CD8-positive, alpha-beta T cell (primary cell): ENCODE measurements at places on chromosomes 3 and 15.

DNA sequence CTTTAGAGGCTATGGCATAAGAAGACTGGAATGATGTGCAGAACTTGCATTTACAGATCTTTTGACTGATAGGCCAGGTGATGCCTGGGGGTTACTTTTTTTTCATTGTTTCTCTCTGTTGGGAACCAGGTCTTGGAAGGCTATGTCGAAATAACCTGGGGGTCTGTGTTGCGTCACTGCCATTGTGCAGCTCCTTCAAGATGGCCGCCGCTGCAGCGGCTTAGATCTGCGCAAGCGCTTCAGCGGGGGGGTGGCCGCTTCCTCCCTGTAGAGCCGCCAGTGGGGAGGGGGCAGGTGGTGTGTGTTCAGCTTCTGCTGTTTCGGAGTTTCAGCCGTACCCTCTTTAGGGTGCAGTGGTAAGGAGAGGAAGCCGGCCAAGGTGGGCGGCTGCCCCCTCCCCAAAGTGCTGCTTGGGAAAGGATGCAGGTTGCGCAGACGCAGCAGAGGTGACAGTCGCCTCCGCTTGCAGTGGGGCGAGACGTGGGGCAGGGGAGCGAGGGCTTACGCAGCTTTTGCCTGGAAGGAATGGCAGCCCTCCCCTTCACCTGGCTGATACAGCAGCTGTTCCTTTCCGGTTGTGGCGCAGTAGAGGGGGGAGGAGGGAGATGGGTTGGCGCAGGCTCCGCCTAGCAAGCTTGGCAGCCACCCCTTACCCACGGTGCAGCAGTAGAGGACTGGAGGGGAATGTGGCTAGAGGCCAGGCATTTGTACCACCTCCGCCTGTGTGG lies 1.5 kb downstream of the SNRPN start:
- peak; percentile 83 for DNase-seq

- no peak for DNase-seq
Observed at GRCh38 chr3:149313542-149313941, 19.9 kb downstream of the TM4SF18 start.

DNA sequence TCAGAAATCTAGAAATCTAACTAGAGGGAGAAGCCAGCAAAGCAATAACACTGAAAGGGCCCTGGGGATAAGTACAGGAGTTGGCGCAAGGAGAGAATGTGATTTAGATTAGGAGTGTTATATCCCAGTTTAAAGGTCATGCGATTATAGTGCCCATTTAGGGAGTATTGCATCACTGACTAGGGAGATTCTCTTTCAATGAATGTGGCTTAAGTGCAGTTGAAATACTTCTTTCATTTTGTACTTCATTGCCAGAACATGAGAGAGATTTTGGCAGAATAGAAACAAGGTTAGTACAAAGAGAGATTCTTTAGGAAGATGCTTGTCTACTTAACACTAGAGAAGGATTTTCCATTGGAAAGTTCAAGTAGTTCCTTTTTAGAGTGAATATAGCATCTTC lies 13.9 kb downstream of the ROBO2 start:
- DNase-seq = no peak

DNA sequence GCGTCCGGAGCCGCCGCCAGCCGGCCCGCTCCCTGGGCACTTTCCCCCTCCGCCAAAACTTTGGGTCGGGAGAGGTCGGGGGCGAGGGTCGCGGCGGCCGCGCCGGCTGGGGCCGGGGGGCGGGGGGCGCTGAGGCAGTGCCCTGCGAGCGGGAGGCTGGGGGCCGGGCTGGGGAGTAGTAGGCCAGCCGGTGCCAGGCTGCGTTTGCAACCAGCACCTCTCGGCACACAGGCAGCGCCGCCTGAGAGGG lies 452 bp downstream of the BBX start:
- no peak for DNase-seq

DNA sequence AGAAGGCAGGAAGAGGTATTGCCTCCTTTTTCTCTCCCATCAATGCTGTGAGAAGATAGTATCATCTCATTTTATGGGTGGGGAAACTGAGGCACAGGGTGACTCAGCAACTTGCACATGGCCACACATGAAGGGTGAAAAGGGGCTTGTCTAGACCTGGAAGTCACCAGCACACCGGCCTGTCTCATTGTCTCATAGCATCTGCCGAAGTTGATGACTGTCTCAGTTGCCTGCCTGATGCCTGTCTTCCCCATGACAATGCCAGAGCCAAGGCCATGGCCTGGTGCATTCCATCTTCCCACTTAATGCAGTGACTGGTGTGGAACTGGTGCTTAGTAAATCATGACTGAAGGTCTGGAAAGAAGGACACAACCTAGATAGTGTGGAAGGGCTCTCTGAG lies 27.9 kb upstream of the PRR23E start:
- DNase-seq = no peak

GRCh38 chr15:81886080-81886479 lies 159.7 kb downstream of the MEX3B start:
- DNase-seq = no peak

- no peak for DNase-seq
Observed at GRCh38 chr15:71810256-71811035, at the start of gene NR2E3. Gene NR2E3, plus strand, starts transcription at chr15:71810554. Its CDS starts 190 bp downstream, at chr15:71810744.

DNA sequence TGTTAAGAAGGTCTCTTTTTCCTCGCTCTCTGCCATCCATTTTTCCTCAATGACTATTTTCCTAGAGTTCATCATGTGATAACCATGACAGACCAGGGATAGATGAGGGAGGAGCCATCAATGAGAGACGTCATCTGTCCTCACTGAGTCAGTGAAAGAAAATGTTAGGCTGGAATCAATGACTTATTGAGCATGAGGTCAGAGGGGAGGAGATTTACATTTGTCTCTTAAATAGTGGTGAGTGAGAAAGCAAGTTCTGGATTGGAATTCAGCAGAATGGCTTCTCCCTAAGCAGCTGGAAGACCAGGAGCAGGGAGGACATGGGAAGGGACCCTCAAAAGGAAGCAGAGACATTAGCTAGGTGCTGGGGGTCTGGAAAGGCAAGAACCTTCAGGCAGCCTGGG lies 28.2 kb upstream of the USP3 start:
- DNase-seq = no peak

- DNase-seq = no peak
Observed at GRCh38 chr15:69555080-69555479, 102.5 kb downstream of the RPLP1 start.

- DNase-seq = no peak
Observed at GRCh38 chr3:20503394-20504082, 317.5 kb upstream of the SGO1 start.

DNA sequence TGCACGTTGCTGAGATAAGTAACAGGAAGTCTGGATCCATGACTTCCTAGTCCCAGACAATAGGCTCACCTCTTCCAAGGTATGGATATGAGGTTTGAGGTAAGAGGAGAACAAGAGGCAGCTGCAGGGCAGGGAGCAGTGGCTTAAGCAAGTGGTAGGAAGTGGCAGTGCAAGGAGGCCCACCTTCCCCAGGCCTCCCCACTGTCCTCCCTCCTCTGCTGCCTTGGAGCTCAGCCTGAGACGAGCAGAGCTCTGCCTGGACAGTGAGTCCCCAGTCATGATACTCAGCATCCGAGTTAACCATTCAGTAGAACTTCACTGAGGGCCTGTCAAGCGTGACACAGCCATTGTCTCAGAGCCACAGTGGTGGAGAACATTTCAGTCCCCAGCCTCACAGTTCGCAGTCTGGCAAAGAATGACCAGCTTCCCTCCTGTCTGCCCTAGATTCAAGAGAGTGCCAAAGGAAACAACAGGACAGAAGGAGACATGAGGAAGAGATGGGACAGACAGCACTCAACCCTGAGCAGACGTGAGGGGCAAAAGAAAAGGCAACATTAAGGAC lies 41.4 kb upstream of the BOC start:
- DNase-seq = no peak

DNA sequence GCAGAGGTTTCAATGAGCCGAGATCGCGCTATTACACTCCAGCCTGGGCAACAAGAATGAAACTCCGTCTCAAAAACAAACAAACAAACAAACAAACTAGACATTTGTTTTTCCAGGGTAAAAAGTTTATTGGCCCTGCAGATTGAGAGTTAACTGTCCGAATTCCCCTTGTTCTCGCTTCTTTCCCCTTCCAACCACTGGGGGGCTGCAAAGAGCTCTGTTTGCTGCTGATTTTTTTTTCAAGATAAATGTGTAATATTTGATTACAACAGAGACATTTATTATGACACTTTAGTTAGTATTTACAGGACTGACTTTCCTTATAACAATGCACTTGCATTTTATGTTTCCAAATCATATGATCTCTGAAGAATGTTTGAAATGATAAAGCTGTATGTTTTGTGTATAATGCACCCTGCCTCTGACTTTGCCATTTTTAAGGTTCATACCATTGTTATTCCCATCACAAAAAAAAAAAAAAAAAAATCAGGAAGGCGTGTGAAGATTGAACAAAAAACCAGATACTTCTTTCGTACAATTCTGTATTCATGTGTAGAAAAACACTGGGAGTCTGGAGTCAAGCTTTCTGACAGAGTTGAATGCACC lies 2.8 kb downstream of the CLSTN2 start:
- DNase-seq = no peak

GRCh38 chr3:108410531-108410984 lies 99.8 kb downstream of the MYH15 start:
- DNase-seq = no peak

DNA sequence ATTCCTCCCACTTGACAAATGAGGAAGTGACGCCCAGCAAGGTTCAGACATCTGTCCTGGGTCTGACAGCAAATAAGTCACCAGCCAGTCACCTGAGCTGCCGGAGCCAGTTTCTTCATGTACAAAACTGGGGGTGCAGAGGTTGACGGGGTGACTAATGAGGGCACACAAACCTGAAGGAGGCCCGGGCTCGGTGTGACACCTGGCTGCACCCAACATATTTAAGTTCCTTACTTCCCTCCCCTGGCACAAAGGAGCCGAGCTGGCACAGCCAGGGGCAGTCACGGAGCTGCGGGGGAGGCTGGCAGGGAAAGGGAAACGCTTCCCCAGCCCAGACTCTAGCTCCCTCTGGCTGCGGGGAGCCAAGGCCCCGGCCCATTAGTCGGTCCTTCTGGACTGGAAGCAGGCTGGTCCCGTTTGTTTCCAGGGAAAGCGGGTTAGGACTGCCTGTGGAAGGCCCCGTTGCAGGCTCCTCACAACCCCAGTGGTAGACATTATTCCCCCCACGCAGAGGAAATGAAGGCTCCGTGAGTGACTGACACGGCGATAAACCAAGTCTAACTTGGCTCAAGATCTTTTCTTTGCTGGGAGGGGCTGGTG lies 2.3 kb downstream of the FBXL22 start:
- DNase-seq = peak; percentile 46

- no peak for DNase-seq
Observed at GRCh38 chr3:43892061-43892460, 201.3 kb downstream of the ABHD5 start.

DNA sequence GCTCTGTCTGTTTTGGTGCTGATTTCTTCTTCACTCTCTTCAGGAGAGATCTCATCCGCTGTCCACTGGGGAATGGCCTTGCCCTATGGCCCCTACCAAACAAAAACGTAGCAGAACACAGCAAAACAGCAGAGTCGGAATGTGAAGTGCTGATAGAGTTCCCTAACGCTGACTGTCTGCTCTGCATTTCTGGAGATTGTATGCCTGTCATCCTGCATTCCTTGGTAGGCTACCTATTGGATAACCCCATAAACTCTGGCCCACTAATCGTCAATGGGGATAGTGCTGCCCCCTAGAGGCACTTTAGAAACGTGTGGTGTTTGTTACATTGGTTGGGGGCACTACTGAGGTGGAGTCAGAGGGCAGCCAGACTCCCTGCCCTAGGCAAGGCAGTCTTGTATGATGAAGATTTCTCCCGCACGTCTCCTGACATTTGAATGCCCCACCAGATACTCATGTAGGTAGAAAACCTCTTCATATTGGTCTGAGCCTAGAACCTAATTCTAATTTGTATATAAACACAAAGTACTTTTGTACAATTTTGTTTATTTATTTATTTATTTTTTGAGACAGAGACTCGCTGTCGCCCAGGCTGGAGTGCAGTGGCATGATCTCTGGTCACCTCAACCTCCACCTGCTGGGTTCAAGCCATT lies 15.6 kb upstream of the MAGEF1 start:
- DNase-seq = no peak

- DNase-seq = peak; percentile 71
Observed at GRCh38 chr15:63504979-63505841, 817 bp downstream of the USP3 start.

- DNase-seq = no peak
Observed at GRCh38 chr3:149179220-149179619, 42.4 kb downstream of the CP start.

- no peak for DNase-seq
Observed at GRCh38 chr15:95119041-95119610, 887.8 kb downstream of the MCTP2 start.

GRCh38 chr3:30354513-30354912 lies 251.9 kb upstream of the TGFBR2 start:
- DNase-seq = no peak
